Neural crest cell (in vitro differentiated cells): ENCODE measurements at places on chromosomes 12 and 14.

DNA sequence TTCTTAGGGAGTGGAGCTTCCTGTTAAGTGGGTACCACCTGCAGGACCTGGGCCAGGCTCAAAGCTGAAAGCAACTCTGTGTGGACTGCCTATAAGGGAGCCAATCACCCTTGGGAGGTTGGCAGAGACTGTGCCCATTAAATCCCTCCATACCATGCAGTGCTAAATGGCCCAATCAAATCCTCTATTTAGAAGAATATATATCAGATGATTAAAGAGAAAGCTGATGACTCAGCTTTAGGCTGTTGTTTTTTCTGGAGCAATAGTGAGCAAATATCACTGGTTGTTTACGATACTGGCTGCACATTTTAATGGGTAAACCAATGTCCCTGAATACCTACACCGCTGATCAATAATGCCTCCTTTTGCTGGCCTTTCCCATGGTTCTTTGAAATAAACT lies 101.3 kb downstream of the TMX1 start:
- DNase-seq: no peak

GRCh38 chr14:26773906-26774593 lies 176.2 kb upstream of the NOVA1 start:
- DNase-seq: no peak

DNA sequence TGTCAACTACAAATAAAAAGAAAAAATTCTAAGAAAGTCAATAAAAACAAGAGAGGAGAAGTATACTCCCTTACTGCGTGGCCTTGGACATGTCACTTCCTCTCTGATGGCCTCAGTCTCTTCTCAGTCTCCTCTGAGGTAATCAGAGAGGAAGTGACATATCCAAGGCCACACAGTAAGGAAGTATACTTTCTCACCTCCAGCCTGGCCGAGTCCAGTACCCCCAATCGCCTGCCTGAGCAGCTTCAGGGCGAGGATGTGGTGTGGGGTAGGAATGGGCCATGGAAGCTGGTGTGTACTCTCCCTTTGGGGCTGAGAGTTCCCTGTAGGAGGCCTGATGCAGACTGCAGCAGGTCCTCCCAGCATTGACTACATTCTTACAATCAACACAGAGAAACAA lies 15.8 kb downstream of the VDR start:
- no peak for DNase-seq

DNA sequence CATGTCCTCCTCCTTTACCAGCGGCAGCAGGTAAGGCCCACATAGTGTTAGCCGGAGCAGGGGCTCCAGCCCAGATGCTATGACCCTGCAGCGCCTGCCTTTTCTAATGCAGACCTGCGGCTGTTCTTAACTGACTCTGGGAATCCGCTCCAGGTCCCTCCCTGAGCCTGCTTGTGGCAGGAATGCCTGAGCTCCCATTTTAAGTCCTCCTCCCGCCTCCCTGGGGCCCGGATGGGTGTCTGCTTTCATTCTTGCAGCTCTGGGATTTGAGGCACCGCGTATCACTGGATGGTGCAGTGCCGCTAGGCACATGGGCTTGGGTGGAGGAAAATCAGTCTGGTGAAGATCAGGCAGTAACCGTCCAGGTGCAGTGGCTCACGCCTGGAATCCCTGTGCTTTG lies 7.6 kb downstream of the TSPAN9 start:
- no peak for DNase-seq

GRCh38 chr12:4743046-4743445 lies 22.8 kb downstream of the GALNT8 start:
- no peak for DNase-seq
